ENCODE measurements at places on chromosomes 2 and 18.

- DNase-seq = no peak
Observed at GRCh38 chr2:118443596-118443995, 355.3 kb downstream of the INSIG2 start.

DNA sequence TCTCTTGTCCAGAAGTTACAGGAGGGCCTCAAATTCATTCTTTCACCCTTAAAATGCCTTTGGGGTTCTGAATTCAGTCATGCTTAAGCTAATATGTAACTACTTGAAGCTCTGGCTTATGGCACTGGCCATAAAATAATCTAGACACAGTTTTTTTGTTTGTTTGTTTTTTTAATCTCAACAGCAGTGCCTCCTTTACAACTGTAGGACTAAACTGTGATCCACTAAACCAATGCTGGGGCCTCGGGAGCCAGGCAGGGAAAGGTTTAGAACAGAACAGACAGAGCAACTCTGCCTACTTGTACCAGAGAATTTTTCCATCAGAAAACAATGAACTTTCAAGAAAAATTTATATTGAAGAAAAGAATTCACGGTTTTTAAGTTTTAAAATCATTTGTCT, 1.7 kb downstream of the STAM2 start:
- DNase-seq = no peak

GRCh38 chr2:37191747-37192146, 3.3 kb upstream of the SULT6B1 start:
- DNase-seq = no peak

GRCh38 chr2:121099329-121100290, 185.4 kb downstream of the TFCP2L1 start:
- peak; percentile 9 for DNase-seq

Measured in NCI-H1092 treated with DMSO at 0.1 percent for 48 hours (cell line).